Suprapubic skin (tissue), 4 donors: ENCODE measurements at places on chromosomes 5 and 9.
A peak's percentile ranks its signal among the peaks of the same experiment; 100 is the strongest.

- peaks cover 39% of the 10 kb centered on the region for H3K27me3 ChIP-seq
- H3K4me3 ChIP-seq, result no peak overlapping the region
- DNase-seq, result peak; percentile 41
- no peak overlapping the region for H3K27ac ChIP-seq
- H3K36me3 ChIP-seq, result no peaks in the 10 kb centered on the region
- no peaks in the 10 kb centered on the region for H3K4me1 ChIP-seq
Observed at GRCh38 chr5:1923766-1924165, 41.0 kb upstream of the IRX4 start.

DNA sequence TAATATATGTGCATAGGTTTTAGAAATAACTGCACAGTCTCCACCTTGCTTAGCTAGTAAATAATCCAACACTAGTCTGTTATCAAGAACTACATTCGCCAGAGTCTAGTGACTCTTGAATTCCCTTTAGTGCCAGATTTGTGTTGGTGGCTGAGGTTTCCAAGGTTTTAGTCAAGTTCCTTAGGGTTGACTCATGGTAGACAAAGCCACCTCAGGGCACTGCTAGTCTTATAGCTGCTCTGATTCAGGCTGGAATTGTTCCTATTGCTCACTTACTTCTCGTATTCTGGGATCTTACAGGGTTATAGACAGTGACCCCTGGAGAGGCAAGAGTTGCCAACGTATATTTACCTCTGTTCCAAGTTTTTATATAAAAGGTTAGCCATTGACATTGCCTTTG lies 1369.8 kb upstream of the CDH9 start:
- H3K27me3 ChIP-seq, result no peaks in the 10 kb centered on the region
- H3K36me3 ChIP-seq, result no peaks in the 10 kb centered on the region
- no peak overlapping the region for H3K4me3 ChIP-seq
- H3K4me1 ChIP-seq, result no peaks in the 10 kb centered on the region

GRCh38 chr9:75658301-75658905 lies 232.1 kb upstream of the PCSK5 start:
- H3K27me3 ChIP-seq, result no peaks in the 10 kb centered on the region
- H3K4me3 ChIP-seq, result no peak overlapping the region
- H3K36me3 ChIP-seq, result no peaks in the 10 kb centered on the region
- no peak for DNase-seq
- H3K4me1 ChIP-seq, result no peaks in the 10 kb centered on the region

- no peak overlapping the region for H3K4me3 ChIP-seq
- no peak for DNase-seq
Observed at GRCh38 chr9:135946392-135946994, 14.7 kb downstream of the UBAC1 start.

GRCh38 chr9:78644359-78644758 lies 347.4 kb downstream of the PSAT1 start:
- no peak overlapping the region for H3K27ac ChIP-seq
- no peaks in the 10 kb centered on the region for H3K27me3 ChIP-seq
- no peak overlapping the region for H3K4me3 ChIP-seq
- no peaks in the 10 kb centered on the region for H3K36me3 ChIP-seq
- DNase-seq, result no peak
- H3K4me1 ChIP-seq, result no peaks in the 10 kb centered on the region

DNA sequence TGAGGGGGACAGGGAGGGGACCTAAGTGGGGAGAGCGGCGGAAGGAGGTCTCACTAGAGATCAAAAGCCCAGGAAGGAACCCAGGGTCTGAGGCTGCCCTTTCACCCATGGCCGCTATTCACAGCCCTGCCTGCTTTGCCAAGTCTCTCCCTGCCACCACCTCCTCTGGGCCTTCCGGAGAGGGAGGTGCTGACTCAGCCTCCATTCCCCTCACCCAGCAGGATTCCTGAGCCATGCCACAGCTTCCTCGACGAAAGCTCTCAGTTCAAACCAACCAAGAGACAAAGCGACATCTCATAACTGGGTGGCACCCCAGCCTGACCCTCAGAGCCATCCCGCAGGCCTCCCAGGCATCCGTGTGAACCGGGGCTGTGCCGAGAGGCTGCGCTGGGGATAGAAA lies 36.7 kb downstream of the PAX5 start:
- no peak for DNase-seq
- no peak overlapping the region for H3K27ac ChIP-seq
- no peak overlapping the region for H3K4me3 ChIP-seq
- H3K4me1 ChIP-seq, result peaks cover 2% of the 10 kb centered on the region
- peaks cover 72% of the 10 kb centered on the region for H3K27me3 ChIP-seq

DNA sequence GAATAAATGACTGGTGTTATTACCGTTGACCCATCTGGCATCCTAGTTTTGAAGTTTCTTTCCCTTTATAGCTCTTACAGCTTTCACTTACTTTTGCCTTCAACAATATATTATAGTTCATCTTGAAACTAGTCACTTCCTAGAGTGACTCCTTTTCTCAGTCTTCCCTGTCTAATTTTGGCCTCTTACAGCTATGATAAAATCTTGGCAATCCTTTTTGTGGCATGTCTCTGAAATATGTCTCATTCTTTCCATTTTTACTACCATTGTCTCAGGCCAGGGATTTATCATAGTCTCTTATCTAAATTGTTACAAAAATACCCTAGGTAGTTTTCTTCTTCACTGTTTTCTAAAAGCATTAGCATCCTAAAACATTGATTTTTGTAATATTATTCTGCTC lies 621.3 kb upstream of the ZNF608 start:
- no peak overlapping the region for H3K4me3 ChIP-seq
- no peaks in the 10 kb centered on the region for H3K36me3 ChIP-seq
- H3K27ac ChIP-seq, result no peak overlapping the region
- no peaks in the 10 kb centered on the region for H3K27me3 ChIP-seq
- H3K4me1 ChIP-seq, result no peaks in the 10 kb centered on the region
- DNase-seq, result no peak

DNA sequence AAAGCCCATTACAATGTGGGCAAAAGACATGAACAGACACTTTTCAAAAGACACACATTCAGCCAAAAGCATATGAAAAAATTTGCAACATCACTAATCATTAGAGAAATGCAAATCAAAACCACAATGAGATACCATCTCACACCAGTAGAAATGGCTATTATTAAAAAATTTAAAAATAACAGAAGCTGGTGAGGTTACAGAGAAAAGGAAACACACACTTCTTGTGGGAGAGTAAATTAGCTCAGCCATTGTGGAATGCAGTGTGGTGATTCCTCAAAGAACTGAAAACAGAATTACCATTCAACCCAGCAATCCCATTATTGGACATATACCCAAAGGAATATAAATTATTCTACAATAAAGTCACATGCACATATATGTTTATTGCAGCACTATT lies 585.2 kb upstream of the TUSC1 start:
- H3K4me1 ChIP-seq, result no peaks in the 10 kb centered on the region
- no peaks in the 10 kb centered on the region for H3K36me3 ChIP-seq
- no peak overlapping the region for H3K4me3 ChIP-seq
- no peaks in the 10 kb centered on the region for H3K27me3 ChIP-seq
- no peak overlapping the region for H3K27ac ChIP-seq

GRCh38 chr5:171367424-171368370 lies 20.0 kb upstream of the NPM1 start:
- no peak overlapping the region for H3K4me3 ChIP-seq
- H3K27ac ChIP-seq, result no peak overlapping the region
- DNase-seq, result no peak
- H3K4me1 ChIP-seq, result no peaks in the 10 kb centered on the region
- H3K36me3 ChIP-seq, result no peaks in the 10 kb centered on the region
- H3K27me3 ChIP-seq, result peaks cover 19% of the 10 kb centered on the region

- H3K36me3 ChIP-seq, result peaks cover 5% of the 10 kb centered on the region
- DNase-seq, result no peak
- H3K4me1 ChIP-seq, result no peaks in the 10 kb centered on the region
Observed at GRCh38 chr5:50846261-50846660, 179.8 kb downstream of the PARP8 start.
